ENCODE measurements at places on chromosomes 4 and X.

DNA sequence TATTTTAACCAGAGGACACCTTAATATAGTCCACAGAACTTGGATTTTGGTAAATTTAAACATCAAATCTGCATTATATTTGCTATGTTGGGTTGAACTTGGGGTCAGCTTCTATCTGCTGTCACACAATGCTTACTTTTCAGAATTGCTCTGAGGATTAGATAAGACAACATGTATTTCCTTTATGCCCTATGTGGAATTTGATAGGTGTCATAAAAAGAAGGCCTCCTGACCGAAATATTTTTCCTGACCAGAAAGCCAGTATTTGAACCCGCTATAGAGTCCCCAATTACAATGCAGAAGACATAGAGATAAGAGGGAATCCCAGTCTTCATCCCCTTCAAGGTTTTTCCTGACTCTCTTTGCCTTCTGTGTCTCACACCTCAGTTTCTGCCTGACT lies 4.1 kb downstream of the MTTP start:
- DNase-seq: no peak

GRCh38 chr4:148004228-148004857 lies 272.5 kb downstream of the ARHGAP10 start:
- DNase-seq: no peak

DNA sequence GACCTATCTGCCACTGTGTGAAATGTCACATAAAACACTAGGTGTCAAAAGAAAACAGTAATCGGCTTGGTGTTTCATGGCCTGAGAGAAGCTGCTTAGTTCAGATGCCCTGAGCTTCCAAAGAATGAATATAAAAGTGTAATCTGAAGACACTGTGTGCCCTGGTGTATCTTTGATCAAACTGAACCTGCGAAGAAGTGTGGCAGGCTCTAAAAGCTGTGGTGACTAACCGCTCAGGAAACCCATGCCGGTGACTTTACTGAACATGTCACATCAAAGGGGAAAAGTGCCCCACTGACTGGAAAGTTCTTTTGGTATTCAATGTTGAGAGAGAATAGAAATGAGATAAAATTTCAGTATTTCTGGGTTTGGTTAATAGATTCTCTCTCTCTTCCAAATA lies 89.1 kb downstream of the CLCN4 start:
- DNase-seq: no peak

DNA sequence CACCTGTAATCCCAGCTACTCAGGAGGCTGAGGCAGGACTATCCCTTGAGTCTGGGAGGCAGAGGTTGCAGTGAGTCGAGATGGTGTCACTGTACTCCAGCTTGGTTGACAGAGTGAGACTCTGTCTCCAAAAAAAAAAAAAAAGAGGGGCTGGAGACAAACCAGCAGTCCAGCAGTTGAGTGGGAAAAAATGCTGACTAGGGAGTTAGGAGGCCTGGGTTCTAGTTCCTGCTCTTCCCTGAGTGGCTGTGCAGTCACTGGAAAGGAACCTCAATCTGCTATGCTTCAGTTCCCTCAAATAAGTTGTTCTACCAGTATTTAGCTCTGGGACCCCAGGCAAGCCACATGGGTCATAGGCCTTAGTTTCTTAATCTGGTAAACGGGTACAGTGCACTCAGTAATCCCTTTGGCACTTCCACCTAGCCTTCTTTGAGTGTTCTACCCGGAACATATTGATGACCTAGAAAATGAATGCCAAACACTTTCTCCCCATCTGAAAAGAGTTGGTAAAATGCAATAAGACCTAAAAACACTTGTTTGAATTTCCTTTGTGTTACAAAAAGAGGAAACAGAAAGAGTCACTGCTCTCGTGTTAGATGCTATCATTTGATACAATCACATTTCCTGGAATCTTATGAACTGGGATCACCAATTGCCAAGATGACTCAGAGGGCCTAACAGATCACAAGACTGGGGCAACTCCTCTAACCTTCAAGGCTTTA lies 99.3 kb upstream of the EGFL6 start:
- peak; percentile 6 for DNase-seq

DNA sequence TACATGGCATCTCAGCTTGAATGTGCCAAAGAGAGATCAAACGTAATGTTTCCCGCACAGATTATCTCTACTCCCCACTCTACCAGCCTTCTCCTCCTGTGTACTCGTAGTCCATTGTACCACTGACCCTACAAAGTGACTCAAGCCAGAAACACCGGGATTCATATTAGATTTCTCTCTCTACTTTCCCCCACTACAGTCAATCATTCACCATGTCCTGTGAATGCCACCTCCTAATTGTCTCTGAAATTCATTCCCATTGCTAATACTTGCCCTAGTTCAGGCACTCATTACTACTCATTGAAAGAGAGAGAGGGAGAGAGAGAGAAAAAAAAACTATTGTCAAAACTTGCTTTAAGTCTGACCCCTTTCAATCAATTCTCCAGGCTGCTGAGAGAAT lies 78.2 kb upstream of the LHFPL1 start:
- no peak for DNase-seq

DNA sequence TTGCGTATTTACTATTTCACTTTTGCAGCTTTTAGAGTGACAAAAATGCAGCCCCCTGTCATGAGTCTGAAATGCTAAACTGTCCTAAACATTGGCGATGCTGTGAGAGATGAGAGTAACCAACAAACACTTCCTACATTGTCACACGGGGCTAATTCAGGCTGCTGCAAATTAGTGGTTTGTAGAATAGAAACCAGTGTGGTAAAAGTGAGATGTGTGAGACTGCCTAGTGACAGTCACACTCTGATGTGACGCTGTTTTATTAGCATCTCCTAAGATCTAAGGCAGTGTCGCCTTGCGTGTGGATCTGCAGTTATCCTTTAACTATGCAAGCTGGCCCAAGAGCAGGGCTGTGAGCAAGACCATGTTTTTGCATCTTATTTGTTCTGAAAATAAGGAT lies 800.2 kb upstream of the TENM3 start:
- no peak for DNase-seq

DNA sequence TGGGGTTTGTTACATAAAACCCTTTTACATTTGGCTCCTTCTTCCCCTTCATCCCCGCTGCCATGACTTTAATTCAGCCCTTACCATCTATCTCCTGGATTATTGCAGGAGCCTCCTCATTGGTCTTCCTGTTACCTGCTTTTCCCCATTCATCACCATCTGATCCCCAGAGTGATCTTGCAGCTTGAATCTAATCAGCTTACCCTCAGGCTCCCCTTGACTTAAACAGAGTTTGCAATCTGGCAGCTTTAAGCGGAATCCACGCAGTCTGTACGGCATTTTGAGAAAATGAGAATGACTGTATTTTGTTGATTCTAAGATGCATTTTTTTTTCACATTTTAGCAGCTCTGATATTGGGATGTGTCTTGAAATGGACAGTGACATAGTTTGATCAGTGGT lies 14.9 kb upstream of the PPEF1 start:
- no peak for DNase-seq

- no peak for DNase-seq
Measured at GRCh38 chr4:8910100-8910821, 38.6 kb upstream of the HMX1 start.

DNA sequence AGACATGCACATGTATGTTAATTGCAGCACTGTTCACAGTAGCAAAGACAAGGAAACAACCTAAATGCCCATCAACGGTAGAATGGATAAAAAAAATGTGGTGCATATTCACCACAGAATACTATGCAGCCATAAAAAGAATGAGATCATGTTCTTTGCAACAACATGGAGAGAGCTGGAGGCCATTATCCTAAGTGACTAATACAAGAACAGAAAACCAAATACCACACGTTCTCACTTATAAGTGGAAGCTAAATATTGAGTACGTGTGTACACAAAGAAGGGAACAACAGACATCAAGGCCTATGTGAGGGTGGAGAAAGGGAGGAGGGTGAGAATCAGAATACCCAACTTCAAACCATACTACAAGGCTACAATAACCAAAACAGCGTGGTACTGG lies 17.4 kb upstream of the LNX1 start:
- DNase-seq: no peak

DNA sequence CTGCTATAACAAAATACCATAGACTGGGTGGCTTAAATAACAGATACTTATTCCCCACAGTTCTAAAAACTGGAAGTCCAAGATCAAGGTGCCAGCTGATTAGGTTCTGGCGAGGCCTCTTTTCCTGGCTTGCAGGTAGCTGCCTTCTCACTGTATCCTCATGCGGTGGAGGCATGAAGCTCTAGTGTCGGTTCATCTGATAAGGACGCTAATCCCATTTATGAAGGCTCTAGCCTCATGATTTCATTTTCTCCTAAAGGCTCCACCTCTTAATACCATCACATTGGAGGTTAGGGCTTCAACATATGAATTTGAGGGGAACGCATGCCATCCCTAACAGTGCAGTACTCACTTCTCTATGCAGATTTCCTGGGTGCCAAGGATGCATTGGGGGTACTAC lies 57.9 kb upstream of the STIM2 start:
- no peak for DNase-seq

DNA sequence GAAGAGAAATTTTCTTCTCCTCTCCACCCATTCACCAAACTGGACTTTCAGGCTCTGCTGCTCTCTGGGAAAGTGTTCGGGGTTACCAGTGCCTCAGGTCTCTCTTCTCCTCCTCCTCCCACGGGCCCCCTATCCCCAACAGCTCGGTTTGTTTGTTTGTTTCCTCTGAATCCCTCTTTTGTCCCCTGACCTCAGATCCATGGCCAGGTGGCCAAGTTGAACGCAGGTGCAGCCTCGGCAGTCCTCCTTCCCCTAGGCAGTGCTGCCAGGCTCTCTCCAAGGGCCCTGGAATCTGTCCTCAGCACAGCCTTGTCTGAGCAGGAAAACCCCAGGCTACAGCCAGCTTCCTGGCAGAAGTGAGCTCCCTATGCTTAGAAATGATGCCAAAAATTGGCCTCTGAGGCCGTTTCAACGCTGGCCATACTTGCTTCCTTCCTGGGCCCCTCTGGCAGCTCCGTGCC lies 60.0 kb downstream of the FHDC1 start:
- no peak for DNase-seq

DNA sequence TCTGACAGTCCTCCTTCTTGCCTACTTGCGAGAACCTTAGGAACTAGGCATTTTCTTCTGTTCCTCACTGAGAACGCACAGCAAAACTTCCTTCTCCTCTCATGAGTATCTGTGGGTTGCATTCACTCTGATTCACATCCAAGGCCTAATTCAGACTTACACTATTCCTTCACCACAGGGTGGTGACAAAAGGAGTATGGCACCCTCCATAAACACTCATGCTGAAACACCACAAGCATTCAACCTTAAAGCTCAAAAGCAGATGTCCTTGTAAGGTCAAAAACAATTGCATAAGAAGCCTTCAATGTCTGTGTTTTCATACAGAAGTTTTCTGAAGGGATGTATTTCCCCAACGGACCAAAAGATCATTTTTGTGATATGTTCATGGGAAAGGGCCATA lies 147.3 kb downstream of the CORIN start:
- DNase-seq: no peak

DNA sequence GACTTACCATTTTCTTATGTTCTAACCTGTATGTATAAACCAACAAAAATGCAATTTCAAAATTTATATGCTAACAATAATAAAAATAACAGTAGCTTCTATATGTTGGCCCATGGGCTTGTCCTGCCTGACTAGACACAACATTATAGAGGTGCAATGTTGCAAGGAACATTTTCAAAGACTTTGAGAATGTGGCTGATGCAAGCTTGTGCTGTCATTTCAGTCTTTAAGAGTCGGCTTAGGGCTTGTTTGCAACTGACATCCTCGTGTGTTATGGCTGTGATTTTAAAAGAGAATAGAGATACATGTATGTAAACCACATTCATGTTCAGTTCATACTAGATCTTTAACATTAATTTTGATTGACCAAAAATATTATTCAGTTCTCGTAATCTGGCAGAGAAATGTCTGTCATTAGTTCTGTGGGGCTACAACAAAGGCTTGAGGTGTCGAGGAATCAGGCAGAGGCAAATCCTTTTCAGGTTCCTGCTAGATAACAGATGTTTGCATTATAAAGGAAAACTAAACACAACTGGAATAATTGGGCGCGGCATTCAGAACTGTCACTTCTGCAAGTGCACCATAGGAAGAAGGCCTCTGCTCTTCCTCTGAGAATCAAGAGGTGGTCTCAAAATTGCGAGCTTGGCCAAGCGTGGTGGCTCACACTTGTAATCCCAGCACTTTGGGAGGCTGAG lies 13.1 kb downstream of the TMSB4X start:
- no peak for DNase-seq

- no peak for DNase-seq
Measured at GRCh38 chr4:8732092-8732491, 139.5 kb downstream of the CPZ start.

DNA sequence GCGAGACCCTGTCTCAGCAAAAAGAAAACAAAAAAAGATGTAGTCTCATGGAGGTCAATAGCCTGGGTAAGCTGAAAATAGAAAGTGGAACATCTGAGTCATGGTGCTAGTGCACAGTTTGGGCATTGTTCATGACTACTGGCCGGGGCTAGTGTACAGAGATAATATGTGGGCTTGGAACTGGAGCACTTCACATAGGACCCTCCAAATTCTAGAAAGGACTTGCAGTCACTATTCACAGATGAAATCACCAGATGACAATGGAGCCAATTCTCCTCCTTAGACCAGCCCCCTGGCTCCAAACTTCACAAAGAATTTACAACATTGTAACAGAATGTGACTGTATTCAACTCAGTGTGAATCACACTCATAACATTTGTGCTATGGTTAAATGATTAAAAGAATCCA lies 367.8 kb upstream of the SLC7A11 start:
- peak; percentile 84 for DNase-seq

DNA sequence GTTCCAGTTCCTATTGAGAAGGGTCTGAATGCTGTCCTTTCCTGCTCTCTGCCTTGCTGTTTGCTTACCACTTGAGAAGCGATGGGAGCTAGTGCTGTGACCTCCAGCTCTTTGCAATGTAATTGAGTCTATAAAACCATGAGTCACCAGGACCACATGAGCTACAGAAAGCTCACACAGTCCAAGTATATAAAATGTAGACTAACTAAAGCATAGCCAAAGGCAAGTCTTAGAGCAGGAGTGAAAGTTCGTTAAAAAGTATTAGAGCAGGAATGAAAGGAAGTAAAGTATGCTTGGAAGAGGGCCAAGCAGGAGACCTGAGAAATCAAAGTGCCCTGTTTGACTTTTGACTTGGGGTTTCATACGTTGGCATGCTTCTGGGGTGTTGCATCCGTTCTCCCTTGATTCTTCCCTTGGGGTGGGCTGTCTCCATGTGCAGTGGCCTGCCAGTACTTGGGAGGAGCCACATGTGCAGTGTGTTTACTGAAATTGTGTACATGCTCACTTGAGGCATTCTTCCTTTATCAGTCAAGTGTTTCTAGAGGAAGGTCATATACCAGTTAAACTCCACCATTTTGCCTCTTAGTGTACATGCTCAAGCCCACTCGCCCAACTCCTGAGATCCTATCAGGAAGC lies 71.3 kb upstream of the KIT start:
- DNase-seq: peak; percentile 81

DNA sequence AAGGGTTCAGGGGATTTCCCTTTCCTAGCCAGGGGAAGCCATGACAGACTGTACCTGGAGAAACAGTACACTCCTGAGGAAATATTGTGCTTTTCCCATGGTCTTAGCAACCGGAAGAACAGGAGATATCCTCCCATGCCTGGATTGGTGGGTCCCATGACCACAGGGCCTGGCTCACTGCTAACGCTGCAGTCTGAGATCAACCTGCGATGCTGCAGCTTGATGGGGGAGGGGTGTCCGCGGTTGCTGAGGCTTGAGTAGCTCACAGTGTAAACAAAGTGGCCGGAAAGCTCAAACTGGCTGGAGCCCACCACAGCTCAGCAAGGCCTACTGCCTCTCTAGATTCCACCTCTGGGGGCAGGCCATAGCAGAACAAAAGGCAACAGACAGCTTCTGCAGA lies 819.5 kb downstream of the TECRL start:
- DNase-seq: no peak

- DNase-seq: no peak
Measured at GRCh38 chr4:37876156-37876555, 14.7 kb upstream of the TBC1D1 start.

All from brain microvascular endothelial cell (primary cell).